ENCODE measurements at places on chromosomes 7 and 10. TPM values are rescaled to one million over a fixed set of nuclear protein-coding genes. Genes with fewer than 3 reads are reported as not detected.
A peak's percentile ranks its signal among the peaks of the same experiment; 100 is the strongest.

- H3K4me1 ChIP-seq, result peaks cover 14% of the 10 kb centered on the region
- H3K27me3 ChIP-seq, result no peaks in the 10 kb centered on the region
- H3K4me3 ChIP-seq, result no peak overlapping the region
- no peak overlapping the region for H3K27ac ChIP-seq
- no peaks in the 10 kb centered on the region for H3K36me3 ChIP-seq
- DNase-seq, result no peak
Observed at GRCh38 chr7:50788382-50788781, 5.7 kb upstream of the GRB10 start.

- no peak for DNase-seq
- no peaks in the 10 kb centered on the region for H3K27me3 ChIP-seq
- H3K4me1 ChIP-seq, result no peaks in the 10 kb centered on the region
- H3K36me3 ChIP-seq, result no peaks in the 10 kb centered on the region
Observed at GRCh38 chr10:112663234-112664125, 216.5 kb downstream of the VTI1A start.

DNA sequence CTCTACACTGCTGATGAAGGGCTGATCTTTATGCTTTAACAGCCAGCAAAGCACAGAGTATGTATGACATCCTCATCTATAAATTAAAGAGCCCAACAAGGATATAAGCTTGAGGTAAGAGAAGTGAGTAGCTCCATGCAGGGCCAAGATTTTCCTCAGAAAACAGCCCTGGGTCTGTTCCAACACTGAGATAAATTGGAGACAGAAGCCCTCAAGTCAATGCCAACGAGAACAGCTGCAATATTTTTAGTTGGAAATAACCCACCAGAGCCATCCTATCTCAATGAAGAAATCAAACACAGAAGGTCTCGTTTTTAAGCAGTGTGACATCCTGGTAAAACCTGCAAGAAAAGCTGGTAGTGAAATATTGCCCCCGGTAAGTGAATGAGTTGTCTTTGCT lies 297.0 kb upstream of the AUTS2 start:
- no peak overlapping the region for H3K27ac ChIP-seq
- no peak for DNase-seq
- H3K36me3 ChIP-seq, result no peaks in the 10 kb centered on the region
- no peak overlapping the region for H3K4me3 ChIP-seq
- H3K27me3 ChIP-seq, result no peaks in the 10 kb centered on the region

DNA sequence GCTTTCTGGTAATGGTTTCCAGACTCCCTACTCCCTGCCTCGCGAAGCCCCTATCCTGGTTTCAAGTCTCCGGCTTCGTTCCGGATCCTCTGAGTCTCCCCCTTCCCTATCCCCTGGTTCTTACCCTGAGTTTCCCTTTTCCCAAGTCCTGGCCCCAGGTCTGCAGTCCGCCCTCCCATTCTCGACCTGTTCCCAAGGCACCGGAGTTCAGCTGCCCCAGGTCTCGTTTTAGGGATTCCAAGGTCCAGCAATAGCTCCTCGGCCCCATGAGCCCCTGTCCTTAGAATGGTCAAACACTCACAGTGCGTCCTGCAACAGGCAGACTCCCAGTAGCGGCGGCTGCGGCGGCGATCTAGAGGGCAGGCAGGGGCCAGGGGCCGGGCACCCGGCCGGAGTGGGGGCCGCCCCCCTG lies 274 bp downstream of the PITX3 start:
- H3K4me3 ChIP-seq, result peak overlapping the region; percentile 51
- no peak for DNase-seq
- H3K27me3 ChIP-seq, result peaks cover 73% of the 10 kb centered on the region
- H3K4me1 ChIP-seq, result peaks cover 17% of the 10 kb centered on the region
- H3K36me3 ChIP-seq, result no peaks in the 10 kb centered on the region
- H3K27ac ChIP-seq, result no peak overlapping the region

DNA sequence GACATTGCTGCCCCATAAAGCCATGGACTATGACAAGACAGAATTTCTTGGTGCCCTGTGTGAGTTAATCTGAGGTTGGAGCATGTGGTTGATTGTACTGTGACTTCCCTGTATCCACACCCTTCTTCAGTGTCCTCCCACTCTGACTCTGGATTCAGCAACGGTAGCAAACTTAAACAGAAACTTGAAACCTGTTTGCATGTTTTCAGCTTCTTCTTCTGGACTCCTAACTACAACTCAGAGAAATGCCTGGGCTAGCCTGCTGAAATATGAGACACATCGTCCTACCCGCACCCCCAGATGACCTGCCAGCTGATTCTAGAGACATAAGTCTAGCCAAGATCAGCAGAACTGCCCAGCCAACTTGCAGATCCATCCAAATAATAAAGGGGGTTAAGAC lies 78.4 kb downstream of the IPMK start:
- H3K27ac ChIP-seq, result no peak overlapping the region
- no peaks in the 10 kb centered on the region for H3K36me3 ChIP-seq
- no peaks in the 10 kb centered on the region for H3K4me1 ChIP-seq
- no peak for DNase-seq

DNA sequence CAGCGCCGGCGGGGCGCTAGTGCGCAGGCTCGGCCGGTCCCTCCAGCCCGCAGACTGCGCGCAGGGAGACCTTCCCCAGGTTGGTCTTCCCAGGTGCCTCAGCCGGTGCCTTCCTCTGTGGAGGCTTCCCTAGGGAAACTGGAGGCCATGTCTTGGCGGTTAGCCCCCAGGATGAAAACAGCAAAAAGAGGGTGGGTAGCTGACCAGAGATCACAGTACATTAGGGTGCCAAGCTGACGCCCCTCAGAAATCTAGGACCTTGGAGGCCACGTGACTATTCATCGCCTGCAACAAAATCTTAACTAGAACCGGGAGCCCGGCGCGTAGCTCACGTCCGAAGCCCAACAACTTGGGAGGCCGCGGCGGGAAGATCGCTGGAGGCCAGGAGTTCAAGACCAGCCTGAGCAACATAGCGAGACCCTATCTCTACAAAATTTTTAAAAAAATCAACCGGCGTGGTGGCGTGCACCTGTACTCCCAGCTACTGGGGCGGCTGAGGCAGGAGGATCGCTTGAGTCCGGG lies 327 bp upstream of the FIS1 start:
- peak overlapping the region; percentile 61 for H3K27ac ChIP-seq
- H3K4me3 ChIP-seq, result peak overlapping the region; percentile 99
- H3K36me3 ChIP-seq, result no peaks in the 10 kb centered on the region
- no peaks in the 10 kb centered on the region for H3K27me3 ChIP-seq
- H3K4me1 ChIP-seq, result peaks cover 6% of the 10 kb centered on the region

- H3K36me3 ChIP-seq, result peaks cover 35% of the 10 kb centered on the region
- no peaks in the 10 kb centered on the region for H3K27me3 ChIP-seq
- no peak overlapping the region for H3K4me3 ChIP-seq
- DNase-seq, result no peak
- no peaks in the 10 kb centered on the region for H3K4me1 ChIP-seq
Observed at GRCh38 chr7:7220821-7221220, 38.5 kb downstream of the C1GALT1 start.

DNA sequence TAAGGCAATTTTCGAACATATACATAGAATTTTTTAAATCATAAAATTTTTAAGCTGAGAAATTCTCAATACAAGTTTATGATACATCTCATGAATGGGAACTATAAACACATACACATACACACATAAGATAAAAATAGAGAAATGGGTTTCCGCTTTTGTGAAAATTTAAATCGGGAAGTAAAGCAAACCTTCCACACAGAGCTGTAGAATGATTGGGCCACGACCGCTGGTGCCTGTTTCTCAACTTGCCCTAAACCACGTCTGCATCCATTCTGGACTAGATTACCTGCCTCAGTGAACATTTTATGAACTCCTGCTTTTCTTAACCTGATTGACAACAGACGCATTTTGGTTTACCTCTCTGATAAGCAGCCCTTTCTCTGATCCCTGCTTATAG lies 264.4 kb downstream of the SKAP2 start:
- H3K27ac ChIP-seq, result no peak overlapping the region
- no peak for DNase-seq

DNA sequence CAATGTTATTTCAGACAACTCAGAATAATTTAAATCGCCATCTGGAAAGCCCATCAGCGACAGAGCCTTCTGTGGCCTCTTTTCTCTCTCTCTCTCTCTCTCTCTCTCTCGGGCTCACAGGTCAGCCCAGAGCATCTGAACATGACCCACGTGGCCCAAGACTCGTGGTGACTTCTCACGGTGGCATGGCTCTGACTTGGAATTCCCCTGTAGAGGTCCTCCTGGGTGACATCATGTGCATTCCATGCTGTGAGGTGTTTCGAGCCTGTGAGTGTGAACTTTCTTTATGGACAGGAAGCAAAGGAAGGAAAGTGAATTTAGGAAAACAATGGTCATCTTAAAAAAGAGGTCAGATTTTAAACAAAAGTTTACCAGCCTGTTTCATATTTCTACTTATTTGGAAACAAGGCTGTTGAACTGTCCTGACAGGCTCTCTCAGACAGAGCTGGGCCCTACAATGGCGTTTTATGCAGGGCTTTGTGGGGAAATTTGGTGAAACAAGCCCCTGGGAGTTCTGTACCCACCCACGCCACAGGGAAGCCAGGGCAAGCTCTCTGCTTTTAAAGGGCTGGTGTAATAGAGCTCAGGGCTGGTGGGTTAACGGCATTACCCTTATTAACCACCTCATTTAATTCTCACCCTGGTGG lies 359.7 kb upstream of the ZNF32 start:
- no peaks in the 10 kb centered on the region for H3K36me3 ChIP-seq
- H3K27ac ChIP-seq, result no peak overlapping the region
- no peaks in the 10 kb centered on the region for H3K27me3 ChIP-seq
- no peak for DNase-seq

GRCh38 chr10:35320341-35320740 lies 16.0 kb upstream of the CCNY start:
- H3K4me3 ChIP-seq, result no peak overlapping the region
- DNase-seq, result no peak
- no peaks in the 10 kb centered on the region for H3K36me3 ChIP-seq
- no peaks in the 10 kb centered on the region for H3K27me3 ChIP-seq
- no peaks in the 10 kb centered on the region for H3K4me1 ChIP-seq
- H3K27ac ChIP-seq, result no peak overlapping the region

DNA sequence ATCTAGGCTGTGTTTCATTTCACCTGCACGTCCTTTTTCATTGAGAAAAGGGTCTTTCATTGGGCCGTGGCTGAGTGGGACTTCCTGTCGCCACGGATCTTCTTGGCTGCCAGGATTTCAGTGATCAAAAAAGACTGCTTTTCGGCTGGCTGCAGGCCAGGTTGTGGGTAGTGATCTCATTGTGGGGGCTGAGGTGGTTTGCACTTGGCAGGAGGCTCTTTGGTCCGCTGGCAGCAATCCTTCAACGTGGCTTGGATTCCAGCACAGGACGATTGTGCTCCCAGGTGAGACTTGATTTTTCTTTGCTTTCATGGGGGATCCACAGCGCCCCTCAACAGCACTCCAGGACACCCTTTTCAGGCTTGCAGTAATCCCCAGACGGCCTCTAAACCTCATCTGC lies 29.0 kb upstream of the ZNF273 start:
- no peak overlapping the region for H3K27ac ChIP-seq
- H3K4me3 ChIP-seq, result no peak overlapping the region
- peaks cover 5% of the 10 kb centered on the region for H3K27me3 ChIP-seq

DNA sequence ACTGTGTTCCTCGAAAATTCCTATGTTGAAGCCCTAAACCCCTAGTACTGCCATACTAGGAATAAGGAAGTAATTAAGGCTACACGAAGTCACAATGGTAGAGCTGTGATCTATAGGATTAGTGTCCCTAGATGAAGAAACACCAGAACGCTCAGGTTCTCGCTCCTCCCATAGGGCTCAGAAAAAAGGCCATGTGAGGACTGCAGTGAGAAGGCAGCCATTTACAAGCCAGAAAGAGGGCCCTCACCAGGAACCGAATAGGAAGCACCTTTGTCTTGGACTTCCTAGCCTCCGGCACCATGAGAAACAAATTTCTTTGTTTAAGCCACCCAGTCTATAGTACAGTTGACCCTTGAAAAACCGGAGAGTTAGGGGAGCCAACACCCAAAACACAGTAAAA lies 46.2 kb downstream of the CACUL1 start:
- no peak overlapping the region for H3K27ac ChIP-seq
- H3K4me3 ChIP-seq, result no peak overlapping the region
- no peak for DNase-seq
- H3K36me3 ChIP-seq, result no peaks in the 10 kb centered on the region
- H3K27me3 ChIP-seq, result no peaks in the 10 kb centered on the region
- 0 out of 2 replicates have a peak, but pooled peaks cover 2% of the 10 kb centered on the region for H3K4me1 ChIP-seq

DNA sequence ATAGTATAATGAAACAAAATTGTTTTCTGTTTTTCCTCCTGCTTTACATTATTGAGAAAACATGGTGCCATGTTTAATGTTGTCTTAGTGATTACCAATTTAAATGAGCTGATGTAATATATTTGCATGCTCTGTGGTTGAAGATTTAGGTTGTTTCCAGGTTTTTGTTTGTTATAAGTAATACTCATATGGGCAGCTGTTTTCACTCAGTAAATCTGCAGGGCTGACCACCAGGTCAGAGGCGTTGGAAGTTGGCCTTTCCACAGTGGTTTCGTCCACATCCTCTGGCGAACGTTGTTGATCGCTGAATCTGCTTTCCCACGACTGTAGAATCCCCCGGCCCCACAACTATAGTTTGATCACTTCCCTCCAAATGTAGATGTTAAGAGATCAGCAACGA lies 21.6 kb upstream of the PURB start:
- H3K4me1 ChIP-seq, result no peaks in the 10 kb centered on the region
- H3K27ac ChIP-seq, result no peak overlapping the region
- H3K36me3 ChIP-seq, result no peaks in the 10 kb centered on the region
- DNase-seq, result no peak

- DNase-seq, result no peak
- H3K4me1 ChIP-seq, result no peaks in the 10 kb centered on the region
- H3K27me3 ChIP-seq, result no peaks in the 10 kb centered on the region
- no peak overlapping the region for H3K27ac ChIP-seq
Observed at GRCh38 chr7:75872073-75872782, 6.6 kb upstream of the RHBDD2 start.

- H3K36me3 ChIP-seq, result no peaks in the 10 kb centered on the region
- H3K27me3 ChIP-seq, result no peaks in the 10 kb centered on the region
- no peak overlapping the region for H3K4me3 ChIP-seq
- H3K4me1 ChIP-seq, result no peaks in the 10 kb centered on the region
- no peak overlapping the region for H3K27ac ChIP-seq
- no peak for DNase-seq
Observed at GRCh38 chr7:94478648-94479214, 30.9 kb upstream of the CASD1 start.

- H3K36me3 ChIP-seq, result no peaks in the 10 kb centered on the region
- DNase-seq, result no peak
- H3K4me1 ChIP-seq, result no peaks in the 10 kb centered on the region
- no peaks in the 10 kb centered on the region for H3K27me3 ChIP-seq
- H3K27ac ChIP-seq, result no peak overlapping the region
Observed at GRCh38 chr10:70255329-70256299, 22.4 kb upstream of the PPA1 start.

EIF3B gene
- total RNA-seq, result 306 TPM

MTERF1 gene
- total RNA-seq, result 12.6 TPM

FGFBP3 gene
- 115 TPM for total RNA-seq

ARPC1A gene
- 155 TPM for total RNA-seq

H2BK1 gene
- total RNA-seq, result not detected

FAM237B gene
- total RNA-seq, result not detected

PITX3 gene
- 0.54 TPM for total RNA-seq

HYCC1 gene
- total RNA-seq, result 147 TPM

TDRD1 gene
- total RNA-seq, result 0.92 TPM

FMC1 gene
- total RNA-seq, result 13.6 TPM

AEBP1 gene
- 39.4 TPM for total RNA-seq

RAPGEF5 gene
- total RNA-seq, result 22.1 TPM

LRRD1 gene
- not detected for total RNA-seq

DNA2 gene
- total RNA-seq, result 55.6 TPM

All from H1 (cell line).